ENCODE measurements at places on chromosomes 2 and 18. TPM values are rescaled to one million over a fixed set of nuclear protein-coding genes. Genes with fewer than 3 reads are reported as not detected.

Gene DYSF
- 0.47 TPM for total RNA-seq

Gene SDC1
- total RNA-seq = 9.0 TPM

Gene RAB10
- total RNA-seq = 162 TPM

Gene MROH2A
- not detected for total RNA-seq

Gene ERMN
- total RNA-seq = 0.47 TPM

Gene AKAIN1
- total RNA-seq = 3.6 TPM

Gene ANKRD30B
- total RNA-seq = 0.16 TPM

Gene GDF7
- total RNA-seq = 0.16 TPM

Gene ALKAL2
- 2.0 TPM for total RNA-seq

Gene LAMA1
- total RNA-seq = 15.1 TPM

Gene GRB14
- total RNA-seq = 24.0 TPM

Gene SCG2
- 52.9 TPM for total RNA-seq

Gene GPR35
- total RNA-seq = 0.31 TPM

Gene MEP1B
- total RNA-seq = 0.78 TPM

Gene KRTCAP3
- total RNA-seq = not detected

Gene RGPD4
- not detected for total RNA-seq
